ENCODE measurements at places on chromosomes 16 and 17.

DNA sequence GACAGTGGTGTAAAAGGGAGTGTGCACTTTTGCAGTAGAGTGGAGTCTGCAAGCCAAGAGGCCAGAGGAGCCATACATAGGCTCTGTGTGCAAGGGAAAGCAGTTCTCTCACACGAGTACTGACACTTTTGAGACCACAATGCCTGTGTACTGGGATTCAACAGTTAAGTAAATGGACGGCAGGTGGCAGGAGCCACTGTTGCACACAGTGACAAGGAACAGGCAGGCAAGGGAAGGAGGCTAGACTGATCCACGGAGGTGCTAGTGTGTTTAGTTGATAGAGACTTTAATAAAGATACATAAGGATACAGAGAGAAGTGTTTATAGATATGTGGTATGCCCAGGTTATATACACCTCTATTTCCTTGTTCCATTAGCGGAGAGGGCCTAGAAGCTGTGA, 67.0 kb downstream of the MPRIP start:
- no peak for DNase-seq

- no peak for DNase-seq
Observed at GRCh38 chr16:86733546-86734254, 155.4 kb downstream of the FOXL1 start.

DNA sequence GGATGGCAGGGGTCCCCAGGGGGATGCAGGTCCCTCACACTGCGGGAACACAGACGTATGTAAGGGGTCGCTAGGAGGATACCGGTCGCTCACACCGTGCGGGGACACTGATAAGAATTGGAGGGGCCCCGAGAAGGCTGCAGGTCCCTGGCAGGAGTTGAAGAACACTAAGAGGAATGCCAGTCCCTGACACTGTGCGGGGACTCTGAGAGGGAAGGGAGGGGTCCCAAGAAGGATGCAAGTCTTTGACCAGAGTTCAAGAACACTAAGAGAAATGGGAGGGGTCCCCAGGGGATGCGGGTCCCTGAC, 510 bp downstream of the ERCC4 start:
- DNase-seq: no peak

DNA sequence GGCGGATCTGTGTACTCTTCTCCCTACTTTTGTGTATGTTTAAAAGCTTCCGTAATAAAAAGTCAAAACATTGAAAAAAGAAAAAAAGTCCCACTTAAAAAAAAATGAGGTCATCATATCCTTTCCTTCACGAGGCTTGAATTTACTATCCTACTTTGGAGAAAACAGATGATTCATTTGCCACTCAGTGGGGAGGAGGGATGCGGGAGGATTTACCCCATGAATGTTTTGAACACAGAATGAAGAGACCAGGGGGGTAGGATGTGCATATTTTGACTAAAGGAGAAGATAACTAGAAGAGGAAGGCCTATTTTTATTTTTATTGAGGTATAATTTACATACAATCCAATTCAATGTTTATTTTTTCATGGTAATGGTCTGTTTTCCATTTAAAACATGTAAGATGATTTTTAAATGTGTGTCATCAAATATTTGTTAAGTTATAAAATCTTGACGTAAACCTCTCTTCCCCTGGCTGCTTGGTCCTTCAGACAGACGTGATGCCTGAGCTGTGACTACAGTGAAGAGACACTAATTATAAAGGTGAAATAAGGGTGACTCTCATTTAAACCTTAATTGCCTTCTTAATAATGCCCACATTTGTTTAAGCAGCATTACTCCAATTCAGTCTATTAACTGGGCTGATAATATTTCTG, 135.4 kb upstream of the AXIN2 start:
- DNase-seq: no peak

- DNase-seq: no peak
Observed at GRCh38 chr16:17404941-17405689, 65.6 kb downstream of the XYLT1 start.

- no peak for DNase-seq
Observed at GRCh38 chr17:47200325-47200664, 8.9 kb upstream of the MYL4 start.

DNA sequence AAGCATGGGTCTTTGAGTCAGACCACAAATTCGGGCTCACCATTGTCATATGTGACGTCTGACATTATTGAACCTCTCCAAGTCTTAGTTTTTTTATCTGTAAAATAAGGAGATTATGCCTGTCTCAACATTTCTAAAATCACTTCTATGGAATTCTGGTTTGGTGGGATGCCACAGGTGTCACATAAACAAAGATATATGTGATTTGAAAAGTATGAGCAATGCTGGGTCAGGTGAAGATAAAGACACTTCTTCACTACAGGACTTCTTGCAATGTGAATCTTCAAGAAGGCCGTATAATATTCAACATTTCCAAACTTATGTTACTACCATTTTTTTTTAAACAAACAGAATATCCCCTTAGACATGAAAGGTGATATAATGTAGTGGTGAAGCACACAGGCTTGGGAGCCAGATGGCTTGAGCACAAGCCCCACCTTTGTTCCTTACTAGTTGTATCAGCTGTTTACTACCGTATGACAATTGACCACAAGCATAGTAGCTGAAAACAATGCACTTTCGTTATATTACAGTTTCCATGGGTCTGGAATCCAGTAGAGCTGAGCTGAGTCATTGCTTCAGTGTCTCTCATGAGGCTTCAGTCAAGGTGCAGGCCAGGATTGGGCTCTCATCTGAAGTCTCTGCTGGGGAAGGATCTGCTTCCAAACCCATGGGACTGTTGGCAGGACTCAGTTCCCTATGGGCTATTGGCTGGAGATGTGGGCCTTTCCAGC, 87.7 kb downstream of the UTP18 start:
- DNase-seq: no peak

GRCh38 chr16:2767891-2768290, 9.2 kb downstream of the ELOB start:
- DNase-seq: no peak

DNA sequence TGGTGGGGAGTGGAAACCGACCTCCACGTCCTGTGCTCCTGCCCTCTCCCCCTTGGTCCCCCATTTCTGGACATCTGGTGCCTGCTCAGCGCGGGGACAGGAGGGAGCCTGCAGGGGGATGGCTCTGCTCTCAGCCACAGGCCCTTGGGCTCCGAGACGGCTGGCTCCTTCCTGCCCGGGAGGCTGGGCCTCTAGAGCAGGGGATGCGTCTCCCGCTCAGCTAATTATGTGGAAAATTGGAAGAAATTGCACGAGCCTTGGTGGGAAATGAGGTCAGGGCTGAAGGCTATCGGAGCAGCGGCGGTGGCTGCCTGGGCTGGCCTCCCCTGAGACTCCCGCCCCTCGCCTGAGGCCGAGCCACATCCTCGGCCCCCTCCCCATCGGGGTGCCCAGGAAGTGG, 154.6 kb upstream of the CIBAR2 start:
- DNase-seq: no peak

- no peak for DNase-seq
Observed at GRCh38 chr16:83835586-83836566, 28.1 kb downstream of the HSBP1 start.

DNA sequence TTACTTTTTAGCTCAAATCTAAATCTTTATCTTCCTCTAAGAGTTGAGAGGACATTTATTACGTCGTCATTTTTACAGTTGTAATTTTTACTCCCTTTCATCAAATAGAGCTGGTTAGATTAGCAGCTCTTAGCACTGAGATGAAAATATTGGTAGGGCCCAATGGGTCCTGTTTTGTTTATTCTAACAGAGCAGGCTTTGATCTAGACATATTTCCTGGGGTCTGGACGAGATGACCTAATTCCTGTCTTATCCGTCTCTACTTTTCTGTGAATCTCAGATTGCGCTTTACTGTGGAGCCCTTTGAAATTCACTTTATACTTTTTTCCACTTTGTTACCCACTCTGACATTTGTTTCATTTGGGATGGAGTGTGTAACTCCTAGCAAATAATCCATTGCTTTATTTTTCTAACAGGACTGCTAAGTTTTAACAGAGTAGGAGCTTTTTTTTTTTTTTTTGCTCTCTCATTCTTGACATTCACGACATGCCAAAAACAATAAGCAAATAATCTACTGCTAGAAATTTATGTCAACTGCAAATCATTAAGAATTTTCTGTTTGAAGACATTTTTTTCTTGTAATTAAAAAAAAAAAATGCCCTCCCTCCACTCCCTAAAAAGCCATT, 18.5 kb downstream of the SALL1 start:
- DNase-seq: no peak

GRCh38 chr17:50220811-50221210, 19.4 kb upstream of the COL1A1 start:
- no peak for DNase-seq

DNA sequence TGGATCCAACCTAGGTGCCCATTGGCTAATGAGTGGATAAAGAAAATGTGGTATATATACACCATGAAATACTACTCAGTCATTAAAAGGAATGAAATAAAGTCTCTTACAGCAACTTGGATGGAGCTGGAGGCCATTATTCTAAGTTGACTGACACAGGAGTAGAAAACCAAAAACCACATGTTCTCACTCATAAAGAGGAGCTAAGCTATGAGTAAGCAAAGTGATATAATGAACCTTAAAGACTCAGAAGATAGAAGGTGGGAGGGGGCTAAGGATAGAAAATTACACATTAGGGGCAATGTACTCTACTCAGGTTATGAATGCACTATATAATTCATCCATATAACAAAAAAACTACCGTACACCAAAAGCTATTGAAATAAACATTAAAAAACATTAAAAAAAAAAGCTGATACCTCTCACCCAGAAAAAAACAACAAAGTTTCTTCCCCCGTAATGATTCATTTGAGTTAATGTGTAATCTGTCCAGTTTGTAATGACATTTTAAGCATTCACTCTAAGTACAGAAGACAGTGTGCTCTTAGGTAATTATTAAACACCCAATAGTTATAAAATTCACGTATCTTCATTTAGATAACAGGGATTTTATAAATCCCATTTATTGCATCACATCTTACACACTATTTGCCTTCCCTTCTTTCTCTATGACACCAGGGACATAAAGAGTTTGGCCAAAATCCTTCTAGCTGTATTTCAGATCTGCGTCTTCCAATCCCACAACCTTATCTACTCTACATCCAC, 941.5 kb downstream of the CDH11 start:
- no peak for DNase-seq

DNA sequence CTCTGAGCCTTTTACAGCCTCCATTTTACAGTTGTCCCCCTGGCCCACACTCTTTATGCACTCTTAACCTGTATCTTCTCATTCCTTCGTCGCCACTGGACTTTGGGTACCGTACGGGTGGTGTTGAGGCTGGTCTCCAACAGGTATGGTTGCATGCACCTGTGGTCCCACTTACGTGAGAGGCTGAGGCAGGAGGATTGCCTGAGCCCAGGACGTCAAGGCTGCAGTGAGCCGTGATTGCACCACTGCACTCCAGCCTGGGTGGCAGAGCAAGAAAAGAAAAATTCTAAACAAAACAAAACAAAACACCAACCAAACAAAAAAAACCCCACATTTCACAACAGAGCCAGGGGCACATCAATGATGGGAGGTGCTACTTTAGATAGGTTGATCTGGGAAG, 14.4 kb upstream of the TMEM98 start:
- DNase-seq: no peak

DNA sequence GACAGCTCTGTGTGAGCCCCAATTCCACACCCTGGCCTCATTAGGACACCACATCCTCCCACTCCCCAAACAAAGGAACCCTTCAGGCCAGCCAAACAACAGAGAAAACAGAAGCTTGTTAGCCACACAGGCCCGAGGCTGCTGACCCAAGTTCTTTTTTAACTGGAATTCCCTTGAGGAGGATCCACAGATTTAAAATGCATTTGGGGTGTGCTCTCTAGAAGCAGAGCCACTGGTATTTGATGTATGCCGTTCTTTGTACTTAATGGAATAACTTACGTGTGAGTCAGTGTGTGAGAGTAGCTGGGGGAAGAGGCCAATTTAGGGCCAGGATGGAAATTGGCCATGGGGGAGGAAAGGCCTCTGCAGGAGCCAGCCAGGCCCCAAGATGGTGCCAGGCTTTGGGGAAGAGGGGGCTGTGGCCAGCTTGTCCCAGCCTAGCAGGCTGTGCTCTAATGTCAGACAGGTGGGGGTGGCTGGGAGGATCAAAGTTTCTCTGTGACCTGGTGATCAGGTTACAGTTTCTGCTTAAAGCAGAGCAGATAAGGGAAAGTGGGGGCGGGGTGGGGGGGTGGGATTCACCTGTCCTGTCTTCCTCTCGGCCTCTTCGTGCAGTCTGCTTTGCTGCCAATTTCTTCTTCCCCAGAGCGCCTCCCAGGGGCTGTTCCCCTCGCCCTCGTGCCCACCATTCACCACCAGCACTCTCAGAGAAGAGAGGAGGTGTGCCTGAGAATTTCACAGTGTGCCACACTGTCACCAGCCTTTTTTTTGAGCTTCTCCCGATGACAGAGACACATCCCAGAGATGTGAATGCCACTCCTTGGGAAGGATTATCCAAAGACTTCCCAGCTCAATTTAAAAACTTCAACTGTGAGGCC, 50.8 kb downstream of the TOM1L2 start:
- no peak for DNase-seq

DNA sequence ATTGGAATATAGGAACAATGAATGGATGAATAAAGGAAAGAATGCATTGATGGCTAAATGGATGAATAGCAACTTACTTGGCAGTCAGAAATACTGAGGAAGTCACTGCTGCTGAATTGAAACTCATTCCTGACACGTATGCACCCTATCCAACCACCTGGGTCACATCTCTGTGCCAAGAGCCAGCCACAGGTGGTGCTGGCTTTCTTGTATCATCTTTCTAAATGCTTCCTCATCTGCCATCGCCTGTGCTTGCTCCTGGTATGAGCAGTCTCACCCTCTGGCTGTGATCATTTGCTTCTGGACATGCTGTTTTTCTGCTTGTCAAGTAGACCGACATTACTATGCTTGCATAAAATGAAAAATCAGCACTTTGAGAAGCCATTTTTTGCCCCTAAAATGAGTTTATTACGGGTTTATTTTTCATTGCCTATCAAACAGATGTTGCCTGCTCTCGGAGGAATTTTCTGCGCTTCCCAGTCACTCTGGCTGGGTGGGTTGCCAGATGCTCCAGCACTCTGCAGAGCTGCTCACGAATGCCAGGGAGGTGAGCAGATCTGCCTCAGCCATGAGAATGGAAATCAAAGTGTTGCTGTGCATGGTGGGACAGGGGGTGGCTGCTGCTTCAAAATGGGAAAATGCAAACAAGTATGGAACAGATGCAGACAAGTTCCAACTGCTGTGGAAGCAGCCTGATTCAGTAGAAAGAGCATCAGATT, 1349.6 kb upstream of the CDH8 start:
- DNase-seq: no peak

DNA sequence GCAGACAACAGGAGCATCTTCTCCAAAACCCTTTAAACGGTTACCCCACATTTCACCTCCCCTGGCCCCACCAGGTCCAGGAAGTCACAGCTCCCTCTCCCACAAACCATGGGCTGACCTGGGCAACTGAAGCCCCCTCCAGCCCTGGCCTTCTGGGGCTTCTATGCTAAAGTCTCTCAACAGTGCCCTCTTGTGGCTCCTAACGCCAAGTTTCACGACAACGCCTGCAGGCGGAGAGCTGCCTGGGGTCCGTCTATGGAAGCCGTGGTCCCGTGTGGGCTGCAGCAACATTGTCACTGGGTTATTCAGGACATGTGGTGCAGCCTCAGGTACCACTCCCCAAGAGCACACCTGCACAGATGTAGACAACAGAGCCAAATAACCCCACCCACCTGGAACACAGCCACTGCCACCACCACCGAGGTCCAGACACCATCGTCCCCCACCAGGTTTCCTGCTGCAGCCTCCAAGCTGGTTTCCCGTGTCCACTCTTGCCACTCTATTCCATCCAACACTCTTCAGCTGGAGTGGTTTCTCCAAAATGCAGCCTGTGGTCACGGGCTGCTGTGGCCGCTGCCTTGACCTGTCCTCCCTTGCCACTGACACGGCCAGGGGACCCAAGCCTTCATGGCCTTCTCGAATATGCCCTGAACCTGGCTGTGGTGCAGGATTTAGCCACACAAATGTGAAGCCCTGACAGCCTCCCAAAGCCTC, 19.1 kb downstream of the C16orf95 start:
- DNase-seq: no peak
